Sciatic nerve (tissue), 2 donors: ENCODE measurements at places on chromosomes 4 and X.

- no peak for DNase-seq
These were observed 731.9 kb downstream of the STPG2 start for GRCh38 chr4:97411356-97411755.

GRCh38 chrX:109747681-109748080 lies 14.6 kb upstream of the ACSL4 start:
- DNase-seq: no peak

DNA sequence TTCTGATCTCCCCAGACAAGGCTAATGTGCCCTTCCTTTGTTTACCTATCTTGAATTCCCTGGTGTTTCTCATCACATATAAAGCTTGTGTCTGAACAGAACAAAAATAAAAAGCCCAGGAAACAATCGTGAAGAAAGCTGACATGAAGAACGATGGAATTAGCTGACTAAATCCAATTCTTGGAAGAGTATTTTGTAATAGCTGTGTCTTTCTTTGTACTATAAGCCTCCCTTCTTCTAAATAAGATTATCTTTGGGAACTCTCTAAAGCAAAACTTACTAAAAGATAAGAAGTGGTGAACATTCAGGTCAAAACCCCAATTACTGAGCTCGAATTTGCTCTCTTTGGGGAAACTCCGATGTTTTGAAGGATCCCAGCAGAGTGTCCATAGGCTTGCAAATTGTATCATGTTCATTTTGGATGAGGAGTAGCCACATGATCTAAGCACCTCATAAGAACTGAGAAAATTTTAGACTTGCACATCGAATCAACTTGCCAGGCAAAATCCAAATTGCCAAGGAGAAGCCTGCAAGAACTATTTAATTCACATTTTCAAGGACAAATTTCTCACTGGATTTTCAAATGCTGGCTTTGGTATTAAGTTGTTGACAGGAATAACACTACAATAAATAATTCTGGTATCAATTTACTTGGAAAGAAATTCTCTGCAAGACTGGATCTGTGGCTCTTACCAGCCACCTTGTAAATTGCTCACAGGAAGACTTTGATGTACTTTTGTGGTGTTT lies 106.2 kb downstream of the LNX1 start:
- no peak for DNase-seq

DNA sequence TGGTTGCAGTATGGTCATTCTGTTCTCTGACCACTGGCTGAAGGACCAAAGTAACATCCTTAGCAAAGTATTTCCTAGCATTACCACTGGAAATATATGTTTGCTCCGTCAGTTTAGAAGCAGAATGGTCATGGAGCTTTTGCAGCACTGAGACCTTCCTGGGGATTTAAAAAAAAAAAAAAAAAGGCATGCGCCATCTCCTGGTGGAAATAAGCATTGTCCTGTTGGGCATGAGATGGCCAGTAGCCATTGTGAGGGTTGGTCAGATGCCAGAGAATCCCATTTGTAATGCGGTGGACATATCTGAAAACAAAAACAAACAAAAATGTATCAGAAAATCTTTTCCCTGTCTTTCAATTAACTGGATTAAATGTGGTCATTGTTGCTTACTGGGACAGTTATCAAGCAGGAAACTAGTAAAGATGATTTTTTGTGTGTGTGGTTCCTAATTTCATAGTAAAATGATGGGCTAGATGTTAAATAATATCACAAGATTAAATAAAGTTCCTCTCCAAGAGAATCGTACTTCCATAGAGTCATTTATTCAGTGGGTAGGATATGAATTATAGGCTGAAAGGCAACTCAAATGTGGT lies 139.6 kb downstream of the SOWAHB start:
- DNase-seq: no peak

GRCh38 chr4:40197879-40198689 lies 1.3 kb downstream of the RHOH start:
- DNase-seq: no peak

GRCh38 chr4:48131736-48132135 lies 2.3 kb downstream of the TXK start:
- DNase-seq: no peak

- no peak for DNase-seq
These were observed 114.3 kb downstream of the SH3BGRL start for GRCh38 chrX:81316163-81316562.

GRCh38 chr4:66017671-66018070 lies 347.4 kb upstream of the EPHA5 start:
- DNase-seq: no peak

DNA sequence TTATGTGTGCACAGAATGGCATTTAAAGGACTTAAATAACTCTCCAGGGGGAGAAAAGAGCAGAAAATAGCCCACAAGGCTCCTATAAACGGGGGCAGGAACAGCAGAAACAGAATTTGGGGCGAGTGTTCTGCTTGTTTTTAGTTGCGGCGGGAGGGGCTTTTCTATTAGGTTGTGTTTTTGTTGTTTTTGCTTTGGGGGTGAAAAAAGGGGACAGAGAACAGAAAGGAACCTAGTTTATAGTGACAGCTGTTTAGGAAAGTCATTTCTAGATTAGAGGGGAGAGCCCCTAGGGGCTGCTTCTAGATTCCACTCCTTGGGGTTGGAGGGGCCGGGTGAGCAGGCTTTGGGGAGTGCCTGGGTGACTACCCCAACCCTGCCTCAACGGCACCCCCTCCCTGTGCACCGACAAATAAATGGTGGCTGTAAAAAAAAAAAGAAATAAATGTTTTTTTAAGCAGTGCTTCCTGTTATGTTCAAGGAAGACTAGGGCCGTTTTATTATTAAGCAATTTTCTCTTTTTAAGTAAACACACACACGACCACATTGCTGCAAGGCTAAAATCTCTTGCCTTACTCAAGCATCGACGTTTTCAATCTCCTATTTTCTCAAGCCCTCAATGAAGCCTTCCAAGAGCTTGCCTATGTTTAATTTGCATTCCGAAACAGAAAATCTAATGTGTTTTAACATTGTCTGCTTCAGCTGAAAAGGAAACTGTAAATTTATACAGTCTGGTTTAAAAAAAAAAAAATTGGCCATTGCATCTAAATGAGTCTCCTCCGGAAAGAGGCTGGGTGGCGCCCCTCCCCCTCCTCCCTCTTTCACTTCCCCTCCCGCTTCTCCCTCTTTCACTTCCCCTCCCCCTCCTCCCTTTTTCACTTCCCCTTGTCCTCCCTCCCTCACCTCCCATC lies 123.3 kb upstream of the TBL1X start:
- DNase-seq: peak; percentile 86

DNA sequence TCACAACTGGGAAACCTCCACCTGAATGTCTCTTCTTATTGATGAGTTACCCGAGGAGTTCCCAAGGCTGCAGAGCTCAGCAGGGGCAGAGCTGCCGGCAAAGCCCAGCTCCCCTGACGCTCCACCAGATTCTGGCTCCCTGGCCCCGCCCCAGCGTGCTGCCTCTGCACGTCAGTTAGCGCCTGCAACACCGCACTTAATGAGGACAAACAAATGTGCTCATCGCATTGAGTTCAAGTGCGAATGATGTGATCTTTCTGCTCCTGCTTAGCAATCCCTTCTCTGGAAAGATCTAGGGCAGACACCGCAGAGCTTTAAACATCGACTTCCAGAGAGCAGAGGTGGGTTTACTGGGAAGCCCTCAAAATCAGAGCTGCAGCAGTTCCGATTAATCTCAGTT lies 55.5 kb upstream of the FBXW7 start:
- DNase-seq: peak; percentile 73

DNA sequence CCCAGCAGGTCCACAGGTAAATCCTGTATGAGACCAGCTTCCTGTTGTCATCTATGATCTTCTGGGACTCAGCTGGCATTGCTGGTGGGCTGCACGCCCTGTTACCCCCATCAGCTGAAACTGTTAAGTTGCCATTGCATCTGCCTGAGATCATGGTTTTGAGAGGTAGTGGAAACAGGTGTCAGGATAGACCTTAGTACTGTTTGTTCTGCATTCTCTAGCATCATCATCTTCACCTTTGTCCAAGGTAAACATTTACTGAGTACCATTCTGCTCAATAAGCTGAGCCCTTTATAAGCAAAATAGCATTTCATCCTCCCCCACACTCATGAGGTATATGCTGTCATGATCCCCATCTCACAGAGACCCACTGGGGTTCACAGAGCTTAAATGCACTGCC lies 42.9 kb upstream of the PROM1 start:
- no peak for DNase-seq

GRCh38 chr4:127486248-127486647 lies 146.5 kb upstream of the INTU start:
- DNase-seq: no peak

DNA sequence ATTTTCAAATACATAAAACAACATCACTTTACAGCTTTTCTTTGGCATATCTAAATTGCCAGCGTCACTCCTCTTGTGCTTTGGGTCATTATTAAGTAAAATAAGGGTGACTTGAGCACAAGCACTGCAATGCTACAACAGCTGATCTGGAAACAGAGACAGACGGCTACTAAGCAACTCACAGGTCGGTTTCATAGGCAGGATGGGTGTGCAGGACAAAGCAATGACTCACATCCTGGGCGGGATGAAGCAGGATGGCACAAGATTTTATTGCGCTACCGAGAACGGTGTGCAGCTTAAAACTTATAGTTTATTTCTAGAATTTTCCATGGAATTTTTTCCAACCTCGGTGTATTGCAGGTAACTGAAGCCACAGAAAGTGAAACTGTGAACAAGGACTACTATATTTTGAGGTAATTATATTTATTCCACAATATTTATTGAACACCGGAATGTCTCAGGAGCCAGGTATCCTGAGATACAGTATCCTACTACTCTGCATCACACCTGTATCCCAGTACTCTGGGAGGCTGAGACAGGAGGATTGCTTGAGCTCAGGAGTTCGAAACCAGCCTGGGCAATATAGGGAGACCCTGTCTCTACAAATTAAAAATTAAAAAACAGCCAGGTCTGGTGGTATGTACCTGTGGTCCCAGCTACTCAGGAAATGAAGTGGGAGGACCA lies 215.5 kb downstream of the APBB2 start:
- no peak for DNase-seq

- DNase-seq: no peak
These were observed 14.3 kb downstream of the H2BW1 start for GRCh38 chrX:103999234-103999633.

- DNase-seq: no peak
These were observed 29.9 kb upstream of the ADRA2C start for GRCh38 chr4:3736290-3736689.

GRCh38 chr4:139978692-139979091 lies 175.3 kb downstream of the MAML3 start:
- no peak for DNase-seq

DNA sequence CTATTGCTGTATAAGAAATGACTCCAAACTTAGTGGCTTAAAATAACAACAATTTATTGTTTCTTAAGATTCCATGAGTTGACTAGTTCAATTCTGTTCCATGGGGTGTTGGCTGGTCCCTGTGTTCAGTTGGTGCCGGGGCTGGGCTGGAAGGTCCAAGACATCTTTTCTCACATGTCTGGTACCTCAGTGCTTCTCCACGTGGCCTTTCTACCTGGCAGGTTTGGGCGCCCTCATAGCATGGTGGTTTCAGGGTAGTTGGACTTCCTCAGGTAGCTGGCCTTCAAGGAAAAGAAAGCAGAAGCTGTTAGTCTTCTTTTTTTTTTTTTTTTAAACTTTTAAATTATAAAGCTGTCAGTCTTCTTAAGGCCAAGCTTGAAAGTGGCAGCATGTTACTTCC lies 104.6 kb upstream of the LIMCH1 start:
- DNase-seq: no peak

GRCh38 chr4:3784454-3785291 lies 18.5 kb downstream of the ADRA2C start:
- DNase-seq: no peak

- DNase-seq: no peak
These were observed 73.7 kb downstream of the LEF1 start for GRCh38 chr4:108094923-108095482.

- DNase-seq: no peak
These were observed 1.1 kb downstream of the STBD1 start for GRCh38 chr4:76307660-76308014.

GRCh38 chrX:12804655-12805054 lies 13.4 kb downstream of the PRPS2 start:
- DNase-seq: no peak

DNA sequence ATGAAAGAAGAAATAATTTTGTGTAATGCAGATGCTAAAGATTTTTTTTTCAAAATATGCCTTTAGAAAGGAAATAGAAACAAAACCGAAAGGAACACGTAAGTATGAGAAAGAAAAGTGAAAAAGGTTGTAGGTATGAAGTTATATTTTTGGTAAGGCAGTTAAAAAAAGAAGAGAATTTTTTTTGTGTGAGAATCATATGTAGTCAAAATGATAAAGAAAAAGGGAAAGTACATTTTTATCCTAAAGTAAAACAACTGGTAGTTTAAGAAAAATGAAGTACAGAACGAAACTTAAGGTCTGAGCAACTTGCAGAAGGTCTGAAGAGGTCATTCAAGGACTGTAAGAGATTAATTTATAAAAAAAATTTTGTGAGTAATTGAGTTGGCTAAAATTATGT lies 164.0 kb upstream of the TRAM1L1 start:
- DNase-seq: no peak

DNA sequence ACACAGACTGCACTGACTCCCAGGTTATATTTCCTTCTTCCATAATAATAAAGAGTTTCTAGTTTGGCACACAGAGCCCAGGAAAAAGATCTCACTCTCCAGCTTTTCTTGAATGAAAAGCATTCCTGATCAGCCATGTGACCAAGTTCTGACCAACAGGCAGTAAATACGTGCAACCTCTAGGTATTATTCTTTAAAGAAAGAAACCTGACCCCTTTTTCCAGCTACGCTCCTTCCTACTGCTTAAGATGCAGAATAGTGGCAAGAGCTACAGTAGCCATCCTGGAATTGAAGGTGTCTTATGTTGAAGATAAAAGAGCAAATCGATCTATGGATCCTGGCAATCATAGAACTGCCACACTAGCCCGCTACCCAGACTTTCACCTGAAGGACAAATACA lies 76.7 kb downstream of the LRBA start:
- DNase-seq: no peak

- no peak for DNase-seq
These were observed 20.8 kb downstream of the LIN54 start for GRCh38 chr4:82989575-82990429.

GRCh38 chr4:151031831-151032605 lies 16.9 kb upstream of the LRBA start:
- DNase-seq: no peak

- DNase-seq: no peak
These were observed 316.8 kb downstream of the NAF1 start for GRCh38 chr4:162849937-162850336.

- DNase-seq: no peak
These were observed 110.5 kb downstream of the KDR start for GRCh38 chr4:55014876-55015275.

DNA sequence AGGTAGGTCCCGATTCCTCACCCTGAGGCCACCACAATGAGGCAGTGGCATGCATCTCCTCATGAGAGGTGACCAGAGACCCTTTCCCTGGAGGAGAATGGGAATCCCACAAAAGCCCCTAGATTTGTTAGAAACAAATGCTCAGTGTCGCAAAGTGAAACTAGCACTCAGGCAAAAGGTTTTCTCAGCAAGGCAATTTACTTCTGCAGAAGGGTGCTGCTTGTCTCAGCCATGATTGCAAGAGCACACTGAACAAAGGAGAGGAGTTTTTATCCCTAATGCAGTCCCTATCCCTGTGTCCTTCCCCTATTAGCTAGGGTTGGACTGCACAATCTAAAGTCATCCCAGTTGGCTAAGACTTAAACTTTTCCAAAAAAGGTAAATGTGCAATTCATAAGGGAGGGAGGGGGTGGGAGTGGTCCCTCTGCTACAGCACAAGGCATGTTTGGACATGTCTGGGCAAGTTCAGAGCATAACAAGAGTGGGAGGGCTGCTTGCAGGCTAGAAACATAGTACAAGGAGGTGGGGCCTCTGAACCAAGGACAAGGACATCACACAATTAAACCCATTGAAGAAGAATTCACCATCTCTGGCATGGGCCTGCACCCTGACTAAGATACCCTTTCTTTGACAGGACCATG lies 185.3 kb downstream of the CCNG2 start:
- DNase-seq: no peak
